ENCODE measurements at places on chromosomes 11 and 22.

GRCh38 chr11:95289378-95290101 is 58.5 kb upstream of the SESN3 start:
- no peak for DNase-seq

DNA sequence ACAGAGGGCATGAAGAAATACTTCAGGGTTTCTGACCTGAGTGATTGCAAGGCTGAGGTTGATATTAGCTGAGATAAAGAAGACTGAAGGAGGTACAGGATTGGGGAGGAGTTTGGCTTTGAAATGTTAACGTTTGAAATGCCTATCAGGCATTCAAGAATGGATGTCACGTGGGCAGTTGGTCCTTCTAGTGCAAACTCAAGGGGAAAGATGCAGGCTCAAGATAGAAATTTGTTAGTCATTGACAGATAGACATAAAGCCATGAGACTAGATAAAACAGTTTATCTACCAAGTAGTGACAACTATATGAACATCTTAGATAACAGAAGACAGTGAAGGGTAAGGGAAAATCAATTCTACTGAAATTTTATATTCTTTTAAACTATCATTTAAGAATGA is 23.1 kb downstream of the TTC17 start:
- DNase-seq = no peak

GRCh38 chr22:46677323-46678002 is 57.3 kb downstream of the GRAMD4 start:
- no peak for DNase-seq

GRCh38 chr11:35066783-35067423 is 72.1 kb upstream of the CD44 start:
- DNase-seq = no peak

GRCh38 chr11:115377882-115378296 is 126.3 kb downstream of the CADM1 start:
- no peak for DNase-seq

DNA sequence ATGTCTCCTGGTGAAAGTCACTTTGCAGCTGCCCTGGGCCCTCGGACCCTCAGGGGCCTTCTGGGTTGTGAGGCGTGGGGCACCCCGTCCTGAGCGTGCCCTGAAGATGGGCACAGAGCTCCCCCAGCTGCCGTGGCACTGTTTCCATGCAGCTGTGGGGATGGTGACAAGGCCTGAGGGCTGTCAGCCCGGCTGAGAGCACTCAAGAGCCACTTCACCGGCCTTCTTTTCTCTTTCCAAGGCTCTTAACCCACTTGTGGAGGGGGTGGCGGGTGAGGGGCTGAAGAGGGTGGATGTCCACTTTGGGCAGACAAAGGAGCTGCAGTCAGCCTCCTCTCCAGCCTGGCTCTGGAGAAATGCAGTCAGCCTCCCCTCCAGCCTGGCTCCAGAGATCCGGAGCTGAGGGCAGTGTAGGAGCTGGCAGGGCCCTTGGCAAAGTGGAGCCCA is 239.5 kb downstream of the ST3GAL4 start:
- no peak for DNase-seq

DNA sequence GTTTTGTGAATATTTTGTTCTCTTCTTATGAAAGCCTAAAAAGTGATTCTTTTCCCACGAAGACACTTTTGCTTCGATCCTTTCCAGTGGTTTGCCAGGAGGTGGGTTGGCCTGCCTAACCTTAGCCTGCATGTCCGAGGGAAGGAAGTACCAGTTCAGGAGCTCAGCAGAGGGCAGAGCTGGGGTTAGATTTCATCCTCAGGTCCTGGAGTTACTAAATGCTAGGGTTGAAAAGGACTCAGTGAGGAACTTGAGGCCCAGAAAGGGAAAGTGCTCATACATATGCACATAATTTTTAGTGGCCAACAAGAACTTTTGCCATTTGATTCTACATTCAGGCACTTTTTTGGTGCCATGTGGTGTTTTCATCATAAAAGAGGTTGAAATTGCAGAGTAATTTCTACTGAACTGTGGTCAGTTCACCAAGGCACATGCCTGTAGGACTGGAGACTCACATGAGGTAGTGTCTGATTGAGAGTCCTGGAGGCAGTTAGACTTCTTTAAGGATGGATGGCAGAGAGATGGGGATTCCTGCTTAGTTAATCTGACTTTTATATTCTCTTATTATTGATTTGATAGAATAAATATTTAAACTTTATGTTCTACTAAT is 36.7 kb downstream of the NCAM1 start:
- DNase-seq = no peak
